Large intestine (tissue), 12 donors: ENCODE measurements at places on chromosomes 5 and 9.

GRCh38 chr9:117368684-117369230 is 46.1 kb downstream of the ASTN2 start:
- no peak overlapping the region for H3K4me3 ChIP-seq
- H3K27ac ChIP-seq: no peak overlapping the region
- H3K4me1 ChIP-seq: no peaks in the 10 kb centered on the region
- H3K27me3 ChIP-seq: no peaks in the 10 kb centered on the region
- DNase-seq: no peak

- no peaks in the 10 kb centered on the region for H3K36me3 ChIP-seq
- no peak overlapping the region for H3K4me3 ChIP-seq
- no peaks in the 10 kb centered on the region for H3K4me1 ChIP-seq
- no peaks in the 10 kb centered on the region for H3K27me3 ChIP-seq
- H3K27ac ChIP-seq: no peak overlapping the region
These were observed 59.5 kb downstream of the FAM114A2 start for GRCh38 chr5:153979028-153979783.

GRCh38 chr5:33460210-33460609 is 19.4 kb downstream of the TARS1 start:
- no peak overlapping the region for H3K4me3 ChIP-seq
- no peak overlapping the region for H3K27ac ChIP-seq
- no peak for DNase-seq
- H3K36me3 ChIP-seq: peaks cover 89% of the 10 kb centered on the region
- no peaks in the 10 kb centered on the region for H3K27me3 ChIP-seq

- H3K27me3 ChIP-seq: no peaks in the 10 kb centered on the region
- no peaks in the 10 kb centered on the region for H3K4me1 ChIP-seq
- H3K27ac ChIP-seq: no peak overlapping the region
- H3K36me3 ChIP-seq: peaks cover 4% of the 10 kb centered on the region
- no peak for DNase-seq
These were observed 57.2 kb downstream of the C9orf85 start for GRCh38 chr9:71968541-71969090.

DNA sequence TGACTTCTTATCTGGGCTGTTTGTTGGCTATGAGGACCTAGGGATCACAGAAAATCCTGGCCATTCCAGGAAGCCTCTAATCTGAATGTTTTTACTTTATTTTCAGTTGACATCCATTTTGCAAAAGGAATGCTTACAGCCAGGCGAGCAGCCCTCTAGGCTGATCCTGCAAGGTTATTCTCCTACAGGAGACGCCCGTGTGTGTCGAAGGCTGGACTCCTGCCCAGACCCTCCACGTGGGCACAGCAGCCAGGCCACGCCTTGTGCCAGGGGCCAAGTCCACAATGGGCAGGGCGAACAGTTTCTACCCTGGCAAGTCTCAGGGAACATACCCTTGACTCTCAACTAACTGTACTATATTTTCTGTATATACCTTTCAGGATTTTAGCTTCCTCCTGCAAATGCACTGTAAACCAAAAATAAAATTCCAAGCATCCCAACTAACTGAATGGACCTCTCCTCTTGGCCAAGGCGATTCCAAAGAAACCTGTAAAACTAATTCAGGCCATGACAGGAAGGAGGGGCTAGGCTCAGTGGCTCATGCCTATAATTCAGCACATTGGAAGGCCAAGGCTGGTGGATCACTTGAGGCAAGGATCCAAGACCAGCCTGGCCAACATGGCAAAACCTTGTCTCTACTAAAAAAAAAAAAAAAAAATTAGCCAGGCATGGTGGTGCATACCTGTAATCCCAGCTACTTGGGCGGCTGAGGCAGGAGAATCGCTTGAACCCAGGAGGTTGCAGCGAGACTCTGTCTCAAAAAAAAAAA is 5.7 kb downstream of the CMBL start:
- H3K4me3 ChIP-seq: no peak overlapping the region
- H3K4me1 ChIP-seq: peaks cover 27% of the 10 kb centered on the region
- H3K27me3 ChIP-seq: no peaks in the 10 kb centered on the region

DNA sequence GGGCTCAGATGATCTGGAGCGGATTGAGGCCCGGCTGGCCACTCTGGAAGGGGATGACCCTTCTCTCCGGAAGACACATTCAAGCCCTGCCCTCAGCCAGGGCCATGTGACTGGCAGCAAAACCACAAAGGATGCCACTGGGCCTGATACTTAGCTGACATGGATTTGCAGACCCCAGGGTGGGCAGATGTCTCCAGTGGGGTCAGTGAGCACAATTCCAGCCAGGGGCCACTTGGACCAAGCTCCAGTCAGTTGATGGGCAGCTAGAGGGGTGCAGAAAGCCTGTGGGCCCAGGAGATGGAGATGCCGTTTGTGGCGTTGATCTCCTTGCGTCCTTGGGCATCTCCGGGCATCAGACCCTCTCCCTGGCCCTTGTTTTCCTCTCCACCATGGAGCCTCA is 46.7 kb downstream of the PSD2 start:
- peaks cover 31% of the 10 kb centered on the region for H3K27me3 ChIP-seq
- no peak for DNase-seq
- no peak overlapping the region for H3K27ac ChIP-seq

DNA sequence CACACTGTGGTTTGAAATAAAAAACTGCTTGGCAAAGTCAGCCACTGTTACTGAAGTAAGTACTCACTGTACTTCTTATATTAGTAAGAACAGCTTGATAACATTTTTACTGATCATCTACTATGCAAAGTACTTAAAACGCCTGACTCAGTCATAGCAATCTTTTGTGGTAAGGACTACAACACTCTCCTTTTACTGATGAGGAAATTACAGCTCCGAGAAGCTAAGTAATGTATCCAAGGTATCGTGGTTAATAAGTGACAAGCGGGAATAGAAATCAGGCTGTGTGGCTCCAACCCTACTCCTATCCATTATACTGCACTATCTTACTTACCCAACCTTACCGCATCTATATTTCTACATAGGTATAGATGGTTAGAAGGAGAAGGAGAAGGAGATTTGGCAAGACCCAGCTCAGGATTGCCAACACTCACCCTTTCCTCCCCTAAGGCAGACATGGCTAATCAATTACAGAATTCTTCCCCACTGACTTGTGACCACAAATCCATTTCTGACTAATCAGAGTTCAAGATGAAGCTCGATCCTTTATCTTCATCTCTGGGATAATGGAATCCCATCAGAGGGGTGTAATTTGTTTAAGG is 281.4 kb downstream of the SPOCK1 start:
- peaks cover 12% of the 10 kb centered on the region for H3K4me1 ChIP-seq
- H3K4me3 ChIP-seq: no peak overlapping the region
- H3K36me3 ChIP-seq: no peaks in the 10 kb centered on the region
- no peak for DNase-seq

DNA sequence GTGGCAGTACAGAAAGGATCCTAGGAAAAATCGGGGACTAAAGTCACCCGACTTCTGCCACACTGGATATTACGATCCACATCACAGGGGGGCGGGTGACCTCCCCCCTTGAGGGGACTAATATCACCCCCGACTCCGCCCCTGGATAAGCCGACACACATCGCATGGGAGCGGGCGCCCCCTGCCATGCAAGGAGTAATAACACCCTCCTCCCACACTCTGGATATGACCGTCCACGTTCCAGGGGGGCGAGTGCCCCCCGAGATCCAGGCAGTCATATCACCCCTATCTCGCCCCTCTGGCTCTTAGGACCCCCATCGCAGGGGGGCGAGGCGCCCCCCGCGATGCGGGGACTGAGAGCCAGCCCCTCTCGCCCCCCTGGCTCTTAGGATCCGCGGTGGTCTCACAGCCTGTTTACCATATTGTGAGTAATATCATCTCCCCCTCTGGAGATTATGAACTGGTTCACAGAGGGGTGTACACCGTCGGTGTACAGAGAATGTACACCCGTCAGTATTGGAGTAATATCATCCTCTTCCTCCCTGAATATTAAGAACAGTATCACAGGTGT is 423.0 kb downstream of the DIRAS2 start:
- H3K27ac ChIP-seq: no peak overlapping the region
- no peaks in the 10 kb centered on the region for H3K4me1 ChIP-seq
- no peaks in the 10 kb centered on the region for H3K36me3 ChIP-seq
- no peak overlapping the region for H3K4me3 ChIP-seq
- no peak for DNase-seq

- H3K36me3 ChIP-seq: no peaks in the 10 kb centered on the region
- no peaks in the 10 kb centered on the region for H3K27me3 ChIP-seq
These were observed 104.8 kb downstream of the VCAN start for GRCh38 chr5:83576341-83576740.

- no peak overlapping the region for H3K4me3 ChIP-seq
- H3K27ac ChIP-seq: no peak overlapping the region
- H3K4me1 ChIP-seq: no peaks in the 10 kb centered on the region
These were observed 48.3 kb downstream of the SH3TC2 start for GRCh38 chr5:149014571-149015031.

GRCh38 chr5:167866797-167867196 is 424.6 kb upstream of the WWC1 start:
- DNase-seq: no peak
- no peak overlapping the region for H3K4me3 ChIP-seq
- no peaks in the 10 kb centered on the region for H3K4me1 ChIP-seq
- H3K27ac ChIP-seq: no peak overlapping the region
- H3K27me3 ChIP-seq: no peaks in the 10 kb centered on the region

DNA sequence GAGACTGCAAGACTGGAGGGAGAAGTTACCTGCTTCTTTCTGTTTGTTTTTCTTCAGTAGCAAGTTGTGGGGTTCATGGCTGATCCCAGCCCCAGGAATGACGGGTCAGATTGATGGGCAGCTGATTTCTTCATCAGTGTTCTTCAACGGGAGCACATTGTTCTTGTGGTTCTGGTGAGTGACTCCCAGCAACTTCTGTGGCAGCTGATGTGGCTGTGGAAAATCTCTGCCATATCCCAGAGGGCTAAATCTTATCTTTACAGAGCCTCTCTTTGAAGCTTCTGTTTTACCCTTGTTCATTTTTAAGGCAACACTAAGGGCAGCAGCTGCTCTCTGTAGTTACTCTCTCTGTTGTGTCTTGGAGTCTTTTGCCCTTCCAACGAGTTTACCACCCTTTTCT is 710.3 kb downstream of the PRELID2 start:
- H3K27ac ChIP-seq: no peak overlapping the region
- no peaks in the 10 kb centered on the region for H3K36me3 ChIP-seq
- H3K4me3 ChIP-seq: no peak overlapping the region
- H3K27me3 ChIP-seq: no peaks in the 10 kb centered on the region
- H3K4me1 ChIP-seq: no peaks in the 10 kb centered on the region
- no peak for DNase-seq

- H3K27ac ChIP-seq: no peak overlapping the region
- no peak for DNase-seq
- no peaks in the 10 kb centered on the region for H3K4me1 ChIP-seq
- H3K4me3 ChIP-seq: no peak overlapping the region
These were observed 149.0 kb downstream of the SSBP2 start for GRCh38 chr5:81601919-81602318.
